GM23248 (cell line): ENCODE measurements at places on chromosomes 7 and 10.

DNA sequence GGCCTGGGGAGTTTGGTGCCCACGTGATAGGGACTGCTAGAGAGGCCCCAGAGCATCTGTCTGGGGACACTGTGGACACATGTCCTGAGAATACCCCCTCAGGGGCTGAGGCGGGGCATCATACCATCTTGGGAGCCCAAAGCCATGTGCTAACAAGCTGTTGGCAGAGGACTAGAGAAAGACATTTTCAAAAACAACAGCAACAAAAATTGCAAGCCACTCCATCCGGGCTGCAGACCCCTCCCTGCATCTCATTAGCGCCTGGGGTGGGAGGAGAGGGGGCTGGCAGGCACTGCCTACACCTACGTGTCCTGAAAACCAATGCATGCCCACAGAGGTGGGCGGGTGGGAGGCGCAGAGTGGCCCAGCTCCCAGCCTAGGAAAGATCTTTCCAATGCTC, 507.4 kb upstream of the PODXL start:
- DNase-seq = no peak
- H3K36me3 ChIP-seq = no peaks in the 10 kb centered on the region
- H3K27me3 ChIP-seq = no peaks in the 10 kb centered on the region
- peaks cover 30% of the 10 kb centered on the region for H3K4me1 ChIP-seq

DNA sequence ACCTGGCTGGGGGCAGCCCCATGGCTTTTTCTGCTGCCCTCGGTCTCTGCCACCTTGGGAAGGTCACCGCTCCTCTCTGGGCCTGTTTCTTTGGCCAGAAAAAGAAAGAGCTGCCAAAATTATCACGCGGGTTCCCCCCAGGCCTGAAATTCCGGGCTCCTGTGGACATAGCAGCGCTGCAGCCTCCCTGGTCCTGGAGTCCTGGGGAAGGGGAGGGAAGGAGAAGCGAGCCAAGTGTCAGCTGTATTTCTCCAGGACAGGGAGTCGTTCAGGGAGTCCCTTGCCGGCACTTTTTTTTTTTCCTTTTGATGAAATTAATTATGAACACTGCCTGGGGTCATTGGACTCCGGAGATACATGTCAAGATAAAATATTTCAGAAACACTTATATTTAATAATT, 152.3 kb upstream of the GPR26 start:
- H3K4me1 ChIP-seq = no peaks in the 10 kb centered on the region
- no peak for DNase-seq
- no peak overlapping the region for H3K4me3 ChIP-seq

GRCh38 chr7:46153583-46153950, 232.5 kb upstream of the IGFBP3 start:
- H3K4me1 ChIP-seq = peaks cover 43% of the 10 kb centered on the region
- H3K4me3 ChIP-seq = no peak overlapping the region
- H3K27me3 ChIP-seq = no peaks in the 10 kb centered on the region
- no peak overlapping the region for H3K27ac ChIP-seq

DNA sequence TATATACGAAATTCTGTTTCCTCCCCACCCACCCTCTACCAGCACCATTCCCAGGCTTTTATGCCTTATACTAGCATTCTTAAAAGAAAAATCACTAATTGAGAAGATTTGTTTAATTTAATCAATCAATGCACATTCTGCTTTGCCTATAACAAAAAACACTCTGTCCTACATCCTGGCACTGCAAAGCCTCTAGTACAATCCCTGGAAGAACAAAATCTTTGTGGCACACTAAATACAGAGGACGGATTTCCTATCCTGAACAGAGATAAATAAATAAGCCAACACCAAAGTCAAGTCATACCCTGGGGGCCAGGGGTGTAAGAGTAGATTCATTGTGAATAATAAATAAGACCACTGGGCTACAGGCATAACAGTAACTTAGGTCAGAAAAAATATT, 34.3 kb downstream of the USP54 start:
- H3K4me1 ChIP-seq = no peaks in the 10 kb centered on the region
- no peak for DNase-seq
- H3K27ac ChIP-seq = no peak overlapping the region
- H3K4me3 ChIP-seq = no peak overlapping the region

DNA sequence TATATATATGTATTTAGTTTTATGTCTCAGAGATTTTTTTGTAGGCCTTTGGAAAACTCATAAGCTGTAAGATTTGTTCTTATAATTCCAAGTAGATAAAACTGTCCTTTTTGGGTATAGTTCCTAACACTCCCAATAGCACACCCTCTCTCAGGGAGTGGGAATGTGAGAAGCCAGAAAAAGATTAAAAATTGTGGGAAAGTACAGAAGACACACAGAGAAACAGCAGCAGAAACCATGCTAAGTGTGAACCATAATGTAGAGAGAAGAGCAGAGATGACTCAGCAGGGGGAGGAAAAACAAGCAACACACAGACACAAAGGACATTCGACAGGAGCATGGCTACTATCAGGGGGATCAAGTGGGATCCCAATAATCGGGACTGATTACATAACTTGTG, 401.6 kb downstream of the MAGI2 start:
- H3K27ac ChIP-seq = no peak overlapping the region
- DNase-seq = no peak
- H3K36me3 ChIP-seq = no peaks in the 10 kb centered on the region

GRCh38 chr7:43502941-43503340, 80.0 kb upstream of the STK17A start:
- no peak overlapping the region for H3K27ac ChIP-seq
- H3K27me3 ChIP-seq = no peaks in the 10 kb centered on the region
- H3K4me3 ChIP-seq = no peak overlapping the region

GRCh38 chr10:43166880-43167497, 28.7 kb downstream of the CSGALNACT2 start:
- H3K27ac ChIP-seq = no peak overlapping the region
- H3K4me3 ChIP-seq = no peak overlapping the region

DNA sequence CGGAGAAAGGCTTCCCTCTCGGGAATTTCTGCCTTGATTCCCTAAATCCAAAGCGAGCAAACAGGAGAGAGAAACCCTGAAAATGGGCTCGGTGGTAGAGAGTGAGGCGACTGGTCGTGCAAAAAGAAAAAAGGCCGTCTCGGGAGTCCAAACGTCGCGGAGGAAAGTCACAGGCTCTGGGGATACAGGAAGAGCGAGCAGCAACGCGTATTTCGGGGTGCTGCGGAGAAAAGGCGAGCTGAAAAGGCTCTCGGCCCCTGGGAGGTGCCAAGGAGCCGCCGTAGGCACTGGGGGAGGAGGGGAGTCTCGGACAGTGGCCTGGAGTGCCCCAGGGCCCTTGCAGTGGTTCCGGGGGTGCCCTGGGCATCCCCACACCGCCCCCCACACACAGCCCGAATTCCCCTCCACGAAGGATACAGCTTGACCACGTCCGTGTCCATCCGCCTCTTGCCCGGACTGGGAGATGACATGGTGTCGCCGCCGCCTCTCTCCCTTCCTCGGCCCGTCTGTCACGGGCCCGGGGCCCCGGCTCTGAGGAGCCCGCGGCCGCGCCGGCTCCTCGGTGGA, 591 bp downstream of the UBE2H start:
- H3K27ac ChIP-seq = peak overlapping the region; percentile 93
- H3K36me3 ChIP-seq = no peaks in the 10 kb centered on the region
- H3K4me1 ChIP-seq = peaks cover 36% of the 10 kb centered on the region
- H3K4me3 ChIP-seq = peak overlapping the region; percentile 93
- no peaks in the 10 kb centered on the region for H3K27me3 ChIP-seq
- peak; percentile 70 for DNase-seq

DNA sequence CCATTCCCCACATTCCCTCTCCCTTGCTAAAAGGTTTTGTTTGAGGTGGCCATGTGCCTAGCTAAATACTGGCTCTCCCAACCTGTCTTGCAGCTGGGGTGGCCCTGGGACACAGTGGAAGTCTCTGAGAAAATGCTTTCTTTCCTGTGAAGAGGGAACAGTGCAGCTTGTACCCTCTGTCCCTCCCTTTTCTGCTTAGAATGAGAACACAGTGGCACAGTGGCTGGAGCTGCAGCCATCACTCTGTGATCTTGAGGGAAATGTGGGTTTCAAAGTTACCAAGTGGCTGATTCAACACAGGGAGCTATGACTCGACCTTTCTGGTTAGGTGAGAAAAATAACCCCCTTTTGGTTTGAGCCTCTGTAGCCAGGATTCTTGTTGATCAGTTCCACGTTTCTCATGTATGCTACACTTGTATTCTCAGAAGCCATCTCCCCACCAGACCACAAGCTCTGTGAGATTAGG, 62.7 kb upstream of the CARD11 start:
- H3K4me1 ChIP-seq = no peaks in the 10 kb centered on the region
- DNase-seq = no peak
- no peaks in the 10 kb centered on the region for H3K27me3 ChIP-seq
- H3K36me3 ChIP-seq = no peaks in the 10 kb centered on the region
- H3K4me3 ChIP-seq = no peak overlapping the region

- no peak overlapping the region for H3K27ac ChIP-seq
- peaks cover 32% of the 10 kb centered on the region for H3K27me3 ChIP-seq
- H3K4me3 ChIP-seq = no peak overlapping the region
- H3K36me3 ChIP-seq = no peaks in the 10 kb centered on the region
- no peaks in the 10 kb centered on the region for H3K4me1 ChIP-seq
These were observed 82.3 kb downstream of the FAM241B start for GRCh38 chr10:69712342-69712741.

DNA sequence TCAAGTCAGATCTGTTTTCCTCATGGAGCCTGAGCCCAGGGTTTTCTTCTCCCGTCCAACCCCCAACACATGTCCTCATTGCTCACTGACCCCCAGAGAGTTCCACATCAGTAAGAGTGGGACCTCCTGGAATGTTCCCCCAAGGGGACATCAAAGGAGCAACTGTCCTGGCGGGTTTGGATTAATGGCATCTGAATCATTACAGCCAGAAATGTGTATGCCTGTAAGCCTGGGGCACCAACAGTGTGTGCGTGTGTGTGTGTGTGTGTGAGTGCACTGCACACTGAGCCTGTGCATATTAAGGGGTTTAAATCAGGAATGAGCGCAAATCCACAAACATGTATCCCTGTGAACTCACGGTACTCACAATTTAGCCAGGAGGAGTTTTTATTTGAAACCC, 222.3 kb downstream of the PLXNA4 start:
- no peak overlapping the region for H3K4me3 ChIP-seq
- no peaks in the 10 kb centered on the region for H3K36me3 ChIP-seq
- no peaks in the 10 kb centered on the region for H3K4me1 ChIP-seq
- H3K27ac ChIP-seq = no peak overlapping the region

GRCh38 chr7:86980223-86980622, 79.2 kb downstream of the ELAPOR2 start:
- H3K27me3 ChIP-seq = no peaks in the 10 kb centered on the region
- H3K27ac ChIP-seq = no peak overlapping the region
- no peaks in the 10 kb centered on the region for H3K4me1 ChIP-seq
- DNase-seq = no peak

DNA sequence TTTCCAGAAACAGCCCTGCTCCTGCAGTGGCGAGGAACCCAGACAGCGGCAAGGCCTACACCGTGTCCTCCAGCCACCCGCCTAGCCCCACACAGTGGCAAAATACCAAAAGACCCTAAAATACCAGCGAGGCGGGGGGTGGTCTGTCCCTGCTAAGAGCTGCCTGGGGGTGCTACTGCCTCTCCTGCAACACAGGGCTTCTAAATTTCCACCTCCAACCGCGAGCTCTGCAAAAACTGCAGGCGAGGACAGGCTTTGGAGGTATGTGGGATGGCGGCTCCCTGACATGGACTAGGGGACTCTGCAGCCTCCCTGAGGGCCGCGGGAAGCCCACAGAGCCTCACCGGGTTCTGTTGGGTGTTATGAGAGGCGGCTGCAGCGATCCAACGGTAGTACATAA, 122.3 kb downstream of the WDR37 start:
- H3K4me1 ChIP-seq = no peaks in the 10 kb centered on the region
- no peak overlapping the region for H3K27ac ChIP-seq
- H3K36me3 ChIP-seq = no peaks in the 10 kb centered on the region

GRCh38 chr10:90179696-90180407, 478.5 kb downstream of the KIF20B start:
- H3K27ac ChIP-seq = no peak overlapping the region
- no peaks in the 10 kb centered on the region for H3K27me3 ChIP-seq
- H3K4me3 ChIP-seq = no peak overlapping the region
- H3K4me1 ChIP-seq = no peaks in the 10 kb centered on the region
- DNase-seq = peak; percentile 23

- no peaks in the 10 kb centered on the region for H3K36me3 ChIP-seq
- H3K27ac ChIP-seq = peak overlapping the region; percentile 27
- H3K4me1 ChIP-seq = peaks cover 16% of the 10 kb centered on the region
- H3K27me3 ChIP-seq = no peaks in the 10 kb centered on the region
These were observed 26.1 kb downstream of the IL15RA start for GRCh38 chr10:5951167-5951711.

DNA sequence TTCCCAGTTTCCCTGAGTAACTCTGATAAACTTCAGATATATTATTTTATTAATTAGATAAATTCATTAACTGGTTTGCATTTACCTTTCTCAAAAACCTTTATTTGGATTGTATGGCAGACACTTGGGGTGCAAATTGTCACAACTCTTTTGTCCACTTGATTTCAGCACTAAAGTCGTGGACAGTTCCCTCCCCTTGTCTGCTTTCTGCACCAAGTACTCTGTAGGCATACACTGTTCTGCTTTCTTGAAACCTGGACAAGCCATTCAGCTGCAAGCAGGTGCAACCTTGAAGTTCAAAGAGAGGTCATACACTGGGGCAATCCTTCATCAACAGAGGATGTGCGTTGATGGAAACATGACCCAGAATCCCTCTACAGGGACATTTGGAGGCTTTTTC, 162.9 kb downstream of the ARL5B start:
- H3K4me1 ChIP-seq = no peaks in the 10 kb centered on the region
- no peak overlapping the region for H3K4me3 ChIP-seq
- DNase-seq = peak; percentile 10

DNA sequence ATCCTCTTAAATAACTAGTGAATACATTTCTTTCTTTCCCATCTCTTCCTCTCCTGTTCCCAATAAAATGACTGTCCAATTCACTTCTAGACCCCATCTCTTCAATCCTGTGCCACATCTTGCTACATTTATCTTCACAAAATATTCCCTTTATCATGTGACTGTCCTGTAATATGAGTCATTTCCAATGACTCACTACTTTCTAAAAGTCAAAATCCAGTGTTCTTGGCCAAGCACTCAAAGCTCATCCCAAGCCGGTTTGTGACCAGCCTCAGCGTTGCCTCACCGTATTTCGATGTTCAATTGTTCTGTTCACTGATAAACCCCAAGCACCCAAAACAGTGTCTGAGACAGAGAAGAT, 104.7 kb downstream of the PARD3 start:
- H3K27ac ChIP-seq = peak overlapping the region; percentile 45
- no peaks in the 10 kb centered on the region for H3K27me3 ChIP-seq
- peaks cover 20% of the 10 kb centered on the region for H3K4me1 ChIP-seq
- peak overlapping the region; percentile 34; the same call in 1 of the 2 replicates for H3K4me3 ChIP-seq
